Ureter (tissue), 1 donor: ENCODE measurements at places on chromosomes 4 and X. TPM values are rescaled to one million over a fixed set of nuclear protein-coding genes. Genes with fewer than 3 reads are reported as not detected.
A peak's percentile ranks its signal among the peaks of the same experiment; 100 is the strongest.

The TXK gene
- total RNA-seq, result 7.8 TPM

DNA sequence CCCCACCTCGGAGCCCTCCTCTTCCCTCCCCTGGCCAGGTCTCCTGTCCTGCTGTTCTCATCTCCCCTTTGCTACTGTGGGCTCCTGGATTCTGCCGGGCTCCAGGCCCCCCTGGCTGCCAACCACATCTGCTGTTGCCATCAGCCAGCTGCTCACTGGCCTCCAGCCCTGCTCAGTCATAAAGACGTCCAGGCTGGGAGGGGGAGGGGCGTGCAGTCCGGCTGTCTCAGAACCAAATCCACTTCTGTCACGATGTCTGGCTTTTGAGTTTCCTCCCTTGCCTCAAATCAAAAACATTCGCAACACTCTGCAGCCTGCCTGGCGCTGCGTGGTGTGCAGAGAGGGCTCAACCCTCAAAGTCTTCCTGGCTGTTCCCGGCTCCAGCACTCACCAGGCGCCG lies 7.1 kb downstream of the RASL11B start:
- peak; percentile 59 for DNase-seq

DNA sequence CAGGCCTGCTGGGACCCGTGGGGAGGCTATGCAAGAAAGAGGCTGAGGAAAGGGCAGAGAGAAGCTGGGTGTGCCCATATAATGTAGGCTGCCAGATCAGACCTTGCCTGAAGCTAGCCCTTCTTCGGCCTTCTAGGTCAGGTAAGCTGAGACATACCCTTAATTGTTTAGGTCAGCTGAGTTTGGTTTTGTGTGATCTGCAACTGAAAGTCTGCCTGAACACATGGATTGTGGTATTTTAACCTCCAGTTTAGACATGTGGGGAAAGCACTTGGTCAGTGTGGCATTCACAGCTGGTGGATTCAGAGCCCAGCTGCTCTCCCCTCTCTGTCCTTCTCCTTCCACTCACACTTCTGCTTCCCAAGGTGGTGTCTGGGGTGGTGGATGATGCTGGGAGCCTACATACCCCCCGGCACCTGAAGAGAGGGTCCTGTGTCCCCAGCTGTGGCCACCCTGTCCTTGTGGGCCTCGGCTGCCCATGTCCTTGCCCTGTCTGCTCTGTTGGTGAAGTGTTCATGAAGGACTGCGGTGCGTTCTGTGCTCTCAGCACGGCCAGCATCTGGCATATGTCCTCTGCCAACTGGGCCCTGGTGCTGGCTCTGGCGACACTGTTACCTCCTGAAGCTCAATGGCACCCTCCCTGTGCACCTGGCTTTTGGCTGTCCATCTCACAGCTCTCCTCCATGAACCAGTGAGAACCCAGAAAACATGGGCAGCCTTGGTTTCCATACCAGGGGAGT lies 82.1 kb downstream of the NAT8L start:
- DNase-seq, result no peak

The NLGN3 gene
- 1.9 TPM for total RNA-seq

- no peak for DNase-seq
These were observed 24.8 kb downstream of the IL13RA1 start for GRCh38 chrX:118751950-118752783.

DNA sequence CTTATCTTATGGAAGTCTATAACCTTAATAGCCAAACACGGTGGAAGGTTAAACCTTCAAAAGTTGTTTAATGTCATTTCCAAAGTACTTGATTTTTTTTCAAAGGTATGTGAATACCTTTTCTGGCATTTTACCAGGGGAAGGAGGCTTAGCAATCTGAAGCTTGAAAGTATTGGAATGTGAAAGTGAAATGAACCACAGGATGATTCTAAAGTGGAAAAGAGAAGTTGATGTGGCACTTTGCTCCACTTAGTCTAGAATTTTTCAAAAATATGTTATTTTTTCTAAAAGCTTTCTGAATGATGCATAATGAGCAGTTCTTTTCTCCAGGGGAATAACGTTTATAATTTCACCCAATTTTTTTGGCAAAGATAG lies 19.2 kb downstream of the PI4K2B start:
- DNase-seq, result no peak

The RADX gene
- 14.9 TPM for total RNA-seq

DNA sequence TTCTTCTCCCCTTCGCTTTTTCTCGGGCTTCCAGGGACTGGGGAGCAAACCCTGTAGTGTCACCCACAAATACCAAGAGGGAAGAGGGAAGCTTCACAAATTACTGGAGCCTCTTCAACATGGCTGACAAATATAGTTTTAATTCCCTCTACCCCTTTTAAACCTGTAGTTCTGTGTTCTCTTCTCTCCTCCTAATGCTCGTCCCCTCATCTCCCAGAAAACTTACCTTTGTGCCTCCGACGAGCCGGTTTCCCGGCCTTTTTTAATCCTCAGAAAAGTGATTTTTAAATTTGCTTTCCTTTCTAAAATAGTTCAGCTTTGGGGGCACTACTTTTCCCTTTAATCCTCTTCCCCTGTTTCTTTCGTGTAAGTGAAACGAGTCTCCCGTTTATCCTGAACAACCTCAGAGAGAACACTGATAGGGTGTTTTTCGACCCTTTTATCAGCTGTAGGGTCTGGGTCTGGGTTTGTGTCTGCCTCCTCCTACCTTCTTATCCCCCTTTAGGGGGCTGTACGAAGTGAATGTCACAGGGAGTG lies 408 bp downstream of the TET2 start:
- no peak for DNase-seq

GRCh38 chrX:151009582-151009981 lies 26.4 kb downstream of the HMGB3 start:
- DNase-seq, result no peak

- DNase-seq, result no peak
These were observed 16.6 kb upstream of the ERCC6L start for GRCh38 chrX:72255445-72255844.

The SYNPO2 gene
- total RNA-seq, result 381 TPM

The FHDC1 gene
- total RNA-seq, result 4.7 TPM

The TRAM1L1 gene
- total RNA-seq, result 4.6 TPM

- no peak for DNase-seq
These were observed 79.2 kb upstream of the DDIT4L start for GRCh38 chr4:100269446-100269845.

The CFAP47 gene
- total RNA-seq, result 0.96 TPM

DNA sequence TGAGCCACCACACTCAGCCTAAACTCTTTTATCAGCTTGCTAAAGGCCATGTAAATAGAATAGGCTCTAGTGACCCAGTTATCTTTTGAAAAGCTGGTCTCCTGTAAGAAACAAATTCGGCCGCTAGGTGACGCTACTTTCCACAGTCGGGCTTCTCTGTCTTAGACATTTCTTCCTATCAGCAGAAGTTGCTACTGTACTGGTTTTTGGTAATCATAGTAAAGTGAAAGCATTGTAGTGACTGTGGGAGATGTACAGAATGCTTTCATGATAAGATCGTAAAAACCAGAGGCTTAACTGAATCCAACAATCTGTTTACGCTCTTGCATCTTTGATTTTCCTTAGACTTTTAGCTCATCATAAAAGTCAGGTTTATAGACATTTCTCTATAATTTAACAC lies 82.6 kb downstream of the GK start:
- DNase-seq, result peak; percentile 59

GRCh38 chrX:72100824-72101351 lies 30.8 kb downstream of the RTL5 start:
- DNase-seq, result no peak
